ENCODE measurements at places on chromosomes 12 and 14.

- DNase-seq, result no peak
These were observed 1.2 kb downstream of the RNASE2 start for GRCh38 chr14:20956376-20956976.

DNA sequence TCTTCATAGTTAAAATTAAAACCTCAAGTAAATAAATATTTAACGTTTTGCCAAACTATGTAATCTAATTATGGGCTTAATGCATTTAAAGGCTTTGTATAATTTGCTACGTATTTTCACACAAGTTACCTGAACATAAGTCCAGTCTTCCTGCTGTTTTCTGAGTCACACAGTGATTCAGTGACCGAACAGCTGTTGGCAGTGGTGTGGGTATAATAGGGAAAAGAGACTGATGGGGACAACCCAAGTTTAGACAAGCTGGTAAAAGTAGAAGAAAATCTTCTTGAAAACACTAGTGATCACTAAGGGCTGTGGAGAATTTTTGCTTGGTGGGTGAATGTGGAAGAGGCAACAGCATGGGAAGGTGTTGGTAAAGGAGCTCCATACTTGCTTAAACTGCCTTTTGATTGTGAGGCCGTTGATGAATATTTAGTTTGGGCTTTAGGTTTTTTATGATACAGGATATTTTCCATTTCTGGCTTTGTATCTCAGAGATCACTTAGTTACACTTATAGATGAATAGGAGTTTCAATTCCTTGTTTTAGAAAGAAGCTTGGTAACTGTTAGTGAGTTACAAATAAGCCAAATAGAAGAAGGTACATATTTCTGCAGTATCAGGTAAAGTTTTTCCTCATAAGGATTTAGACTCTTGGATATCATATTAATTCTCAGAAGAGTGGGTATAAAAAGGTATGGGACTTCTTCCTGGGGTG, 23.9 kb downstream of the LRRK2 start:
- no peak for DNase-seq

DNA sequence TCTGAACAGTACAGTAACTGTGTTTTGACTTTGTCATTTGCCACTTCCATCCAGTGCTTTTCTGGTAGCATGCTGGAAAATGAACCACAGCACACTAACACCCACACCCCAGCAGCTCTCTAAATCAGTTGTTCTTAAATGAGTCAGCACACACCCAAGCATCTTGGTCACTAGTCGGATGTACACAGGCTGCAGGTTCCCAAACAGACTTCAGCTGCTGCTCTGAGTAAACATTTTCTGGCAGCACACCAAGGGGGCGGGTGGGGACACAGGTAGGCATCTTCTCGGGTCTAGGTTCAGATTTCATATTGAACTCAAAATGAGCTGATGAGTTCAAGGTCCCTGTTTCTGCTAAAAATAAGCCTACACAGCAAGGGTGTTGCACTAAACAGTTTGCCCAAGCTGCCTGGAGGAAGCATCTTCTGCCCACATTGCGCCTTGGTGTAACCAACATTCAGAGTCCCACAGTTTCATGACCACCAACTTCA, 39.8 kb downstream of the IFNG start:
- DNase-seq, result peak; percentile 41

DNA sequence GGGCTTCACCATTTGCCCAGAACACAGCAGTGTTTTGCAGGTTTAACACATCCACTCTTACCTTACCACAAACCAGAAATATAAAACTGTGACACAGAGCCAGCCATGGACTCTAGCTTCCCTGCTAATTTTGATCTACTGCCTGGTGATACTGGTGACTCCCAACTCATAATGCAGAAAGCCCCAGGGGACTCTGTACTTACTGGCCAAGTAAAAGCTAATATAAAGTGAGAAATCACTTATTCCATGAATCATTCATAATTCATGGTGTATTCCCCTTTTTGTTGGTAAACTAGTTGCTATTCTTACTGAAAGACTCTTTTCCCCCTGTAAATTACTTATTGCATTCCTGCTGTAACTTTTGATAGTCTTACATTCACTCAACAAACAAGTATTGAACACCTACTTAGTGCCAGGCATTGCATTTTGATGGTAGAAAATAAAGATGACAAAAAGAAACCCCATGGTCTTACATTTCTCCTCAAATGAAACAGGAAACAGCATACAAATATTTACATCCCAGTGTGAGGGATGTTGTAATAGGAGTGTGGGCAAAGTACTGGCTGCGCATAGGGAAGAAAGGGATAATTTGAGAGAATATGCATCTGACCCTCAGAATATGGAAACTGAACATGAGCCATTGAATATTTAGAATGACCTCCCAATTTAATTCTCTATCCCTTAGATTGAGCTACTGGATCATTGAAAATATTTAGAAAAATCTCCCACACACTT, 279.6 kb downstream of the PDZRN4 start:
- no peak for DNase-seq

- DNase-seq, result no peak
These were observed 67.7 kb downstream of the HCAR2 start for GRCh38 chr12:122635471-122635870.

DNA sequence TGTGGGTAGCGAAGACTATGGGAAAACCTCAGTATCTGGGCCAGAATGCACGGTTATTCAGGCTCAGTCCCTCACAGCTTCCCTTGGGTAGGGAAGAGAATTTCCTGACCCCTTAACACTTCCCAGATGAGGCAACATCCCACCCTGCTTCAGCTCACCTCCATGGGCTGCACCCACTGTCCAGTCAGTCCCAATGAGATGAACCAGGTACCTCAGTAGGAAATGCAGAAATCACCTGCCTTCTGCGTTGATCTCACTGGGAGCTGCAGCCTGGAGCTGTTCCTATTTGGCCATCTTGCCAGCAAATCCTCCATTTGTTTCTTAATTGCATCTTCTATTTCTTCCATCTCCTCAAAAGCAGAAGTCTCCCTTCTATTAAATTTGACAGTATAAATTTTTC, 104.4 kb downstream of the FOXA1 start:
- DNase-seq, result no peak

DNA sequence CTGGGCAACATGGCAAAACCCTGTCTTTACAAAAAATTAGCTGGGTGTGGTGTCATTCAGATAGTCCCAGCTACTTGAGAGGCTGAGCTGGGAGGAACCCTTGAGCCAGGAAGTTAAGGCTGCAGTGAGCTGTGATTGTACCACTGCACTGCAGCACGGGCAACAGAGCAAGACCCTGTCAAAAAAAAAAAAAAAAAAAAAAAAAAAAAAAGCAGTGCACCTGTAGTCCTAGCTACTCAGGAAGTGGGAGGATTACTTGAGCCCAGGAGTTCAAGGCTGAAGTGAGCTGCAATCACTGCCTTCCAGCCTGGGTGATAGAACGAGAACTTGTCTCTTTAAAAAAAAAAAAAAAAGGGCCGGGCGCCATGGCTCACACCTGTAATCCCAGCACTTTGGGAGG, 5.6 kb downstream of the REM2 start:
- no peak for DNase-seq

DNA sequence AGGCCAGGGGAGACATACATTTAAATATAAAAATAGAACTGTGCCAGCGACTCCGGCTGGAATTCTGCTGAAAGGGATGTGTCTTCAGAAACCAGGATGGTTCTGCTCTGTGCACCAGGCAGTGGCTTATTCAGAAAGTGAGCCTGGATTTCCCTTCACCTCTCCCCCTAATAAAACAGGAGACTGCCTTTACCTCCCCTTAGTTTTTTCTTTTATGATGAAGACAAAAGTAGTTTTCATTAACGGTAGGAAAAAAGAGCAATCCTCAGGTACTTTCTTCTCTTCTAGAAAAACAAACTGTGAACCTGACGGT, 346 bp downstream of the SLC7A8 start:
- no peak for DNase-seq

DNA sequence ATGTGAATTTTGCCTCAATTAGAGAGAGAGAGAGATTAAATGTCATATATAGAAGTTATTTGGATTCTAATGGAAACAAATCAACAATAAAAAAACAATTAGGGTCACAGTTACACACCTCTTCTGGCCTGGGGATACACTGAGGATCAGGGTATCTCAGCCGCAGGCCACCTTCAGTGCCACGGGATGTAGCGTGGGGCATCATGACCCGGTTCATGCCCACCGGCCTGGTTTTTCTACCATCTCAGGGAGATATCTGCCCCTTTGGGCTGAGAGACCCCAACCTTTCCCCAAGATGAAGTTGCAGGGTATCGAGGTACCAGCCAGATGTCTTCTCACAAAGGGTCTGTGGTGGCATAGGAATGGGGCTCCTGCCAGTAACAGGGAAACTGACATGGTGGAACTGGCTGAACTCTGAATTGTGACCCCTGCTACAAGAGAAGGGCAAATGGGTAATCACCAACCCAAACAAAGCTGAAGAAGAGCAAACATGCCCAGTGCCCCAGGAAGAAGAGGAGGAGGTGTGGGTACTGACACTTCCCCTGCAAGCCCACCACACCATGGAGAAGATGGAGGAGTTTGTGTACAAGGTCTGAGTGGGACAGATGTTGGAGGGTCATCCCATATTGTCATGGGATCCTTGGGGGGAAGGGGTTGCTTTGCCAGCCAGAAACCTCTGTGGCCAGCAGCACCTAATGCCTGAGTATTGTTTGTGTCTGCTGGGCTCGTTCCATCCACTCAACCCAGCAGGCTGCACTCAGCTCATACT, 19.5 kb downstream of the SERPINA3 start:
- DNase-seq, result no peak

DNA sequence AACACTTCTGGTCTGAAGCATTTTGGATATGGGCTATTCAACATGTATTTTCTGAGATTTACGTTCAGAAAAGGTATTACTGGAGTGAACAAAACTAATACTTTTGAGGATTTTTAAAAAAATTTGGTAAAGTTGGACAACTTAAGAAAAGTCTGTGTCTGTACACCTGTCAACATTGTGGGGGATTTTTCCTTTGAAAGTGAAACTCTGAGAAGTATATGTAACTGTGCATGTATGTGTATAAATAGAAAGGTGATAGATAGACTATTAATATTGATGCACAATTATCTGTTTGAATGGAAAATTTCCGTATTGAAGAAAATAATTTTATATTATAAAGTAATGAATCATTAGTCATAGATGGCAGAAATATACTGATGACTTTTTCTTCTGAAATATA, 312.8 kb upstream of the MDGA2 start:
- no peak for DNase-seq

DNA sequence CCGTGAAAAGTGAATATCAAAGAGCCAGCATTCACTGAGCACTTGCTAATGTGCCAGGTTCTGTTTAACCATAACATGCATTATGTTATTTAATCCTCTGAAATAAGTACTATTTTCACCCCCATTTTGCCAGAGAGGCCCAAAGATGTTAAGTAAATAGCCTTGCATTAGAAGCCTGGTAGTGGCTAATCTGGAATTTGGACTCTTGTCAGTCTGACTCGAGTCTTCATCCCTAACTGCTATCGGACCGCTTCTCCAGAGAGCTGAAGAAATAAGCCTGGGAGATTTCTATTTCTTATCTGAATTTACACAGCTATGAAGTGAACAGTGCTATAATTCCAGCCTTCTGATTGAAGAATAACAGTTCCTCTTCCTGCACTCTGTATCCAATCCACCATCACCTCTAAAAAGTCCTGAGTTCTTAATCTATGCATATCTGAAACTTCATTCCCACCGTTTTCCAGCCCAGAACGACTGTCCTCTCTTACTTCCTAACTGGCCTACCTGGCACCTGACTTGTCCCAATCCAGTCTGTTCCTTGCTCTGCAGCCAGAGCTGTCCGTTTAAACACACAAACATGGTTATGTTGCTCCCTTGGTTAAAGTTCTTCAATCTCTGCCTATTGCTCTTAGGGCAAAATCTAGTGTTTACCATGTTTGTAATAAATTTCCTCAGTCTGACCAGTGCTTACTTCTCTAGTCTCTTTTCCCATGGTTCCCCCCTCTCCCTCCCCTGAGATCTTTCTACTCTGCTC, 2.3 kb downstream of the POLR3B start:
- no peak for DNase-seq

DNA sequence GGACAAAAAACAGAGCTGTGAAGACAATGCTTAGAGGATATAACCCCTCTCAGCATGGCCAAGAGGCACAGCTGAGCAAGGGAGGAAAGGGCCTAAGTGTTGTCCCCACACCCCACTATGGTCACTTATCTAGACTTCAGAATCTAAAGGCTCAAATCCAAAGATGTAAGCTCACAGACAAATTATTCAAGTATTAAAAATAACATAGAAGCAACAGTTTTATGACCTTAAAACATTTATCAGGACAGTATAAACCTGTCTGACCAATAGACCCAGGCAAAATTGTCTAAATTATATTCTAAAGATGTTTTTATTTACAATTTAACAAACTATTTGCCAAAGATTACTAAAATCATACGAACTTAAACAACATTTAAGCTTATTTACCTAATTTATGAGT, 28.1 kb upstream of the PRICKLE1 start:
- no peak for DNase-seq

- DNase-seq, result no peak
These were observed 81.2 kb upstream of the ATXN7L3B start for GRCh38 chr12:74456431-74456830.

- no peak for DNase-seq
These were observed 3.9 kb downstream of the CEBPE start for GRCh38 chr14:23115039-23115731.

DNA sequence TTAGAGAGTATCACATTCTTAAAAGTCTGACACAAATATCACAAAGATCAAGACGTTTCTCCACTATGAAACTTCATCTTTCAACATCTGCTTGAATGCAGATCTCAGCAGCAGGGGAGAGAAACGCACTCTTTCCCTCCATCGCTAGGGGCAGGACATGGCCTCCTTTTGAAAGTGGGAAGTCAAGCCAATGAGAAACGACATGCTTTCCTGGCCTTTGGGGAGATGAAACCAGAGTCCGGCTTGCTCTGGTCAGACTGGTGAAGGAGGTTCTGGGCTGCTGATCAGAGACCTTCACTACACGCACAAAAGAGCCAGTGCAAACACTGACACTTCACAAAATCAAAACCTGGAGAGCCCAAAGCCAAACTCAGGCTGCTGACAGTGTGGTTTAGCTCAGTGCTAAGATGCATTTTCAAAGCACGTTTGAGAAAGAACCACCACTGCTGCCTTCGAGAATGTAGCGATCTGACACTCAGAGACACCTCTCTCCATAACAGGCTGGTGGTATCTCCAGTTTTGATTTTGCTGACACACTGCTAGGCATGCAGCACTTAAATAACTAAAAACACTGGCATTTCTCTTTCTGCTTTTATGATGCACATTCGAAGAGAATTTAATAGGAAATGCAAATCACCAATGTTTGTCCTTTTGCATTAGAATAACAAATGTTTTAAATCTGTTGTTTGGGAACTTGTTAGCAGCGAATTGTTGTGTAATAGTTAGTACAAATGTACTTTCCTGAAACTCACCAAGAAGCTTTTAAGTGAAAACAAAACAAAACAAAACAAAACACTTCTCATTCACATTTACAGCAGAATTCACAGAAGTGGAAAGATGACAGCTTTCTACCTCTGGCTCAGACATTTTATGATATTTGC, 93.9 kb upstream of the OVCH1 start:
- no peak for DNase-seq

- no peak for DNase-seq
These were observed 63.2 kb downstream of the NAV3 start for GRCh38 chr12:77893918-77894317.

- DNase-seq, result no peak
These were observed 5.5 kb downstream of the TMEM63C start for GRCh38 chr14:77186911-77187648.

- no peak for DNase-seq
These were observed 37.4 kb upstream of the NKX2-8 start for GRCh38 chr14:36619853-36620252.

GRCh38 chr12:76781321-76781720, 17.4 kb downstream of the ZDHHC17 start:
- DNase-seq, result no peak
